ENCODE measurements at places on chromosomes 11 and 22. TPM values are rescaled to one million over a fixed set of nuclear protein-coding genes. Genes with fewer than 3 reads are reported as not detected.
A peak's percentile ranks its signal among the peaks of the same experiment; 100 is the strongest.

RCE1 gene
- total RNA-seq, result 18.8 TPM

XKR3 gene
- total RNA-seq, result not detected

MB gene
- total RNA-seq, result not detected

DKK3 gene
- 25.9 TPM for total RNA-seq

GRCh38 chr11:104275992-104276391, 112.0 kb upstream of the PDGFD start:
- DNase-seq, result no peak

DNA sequence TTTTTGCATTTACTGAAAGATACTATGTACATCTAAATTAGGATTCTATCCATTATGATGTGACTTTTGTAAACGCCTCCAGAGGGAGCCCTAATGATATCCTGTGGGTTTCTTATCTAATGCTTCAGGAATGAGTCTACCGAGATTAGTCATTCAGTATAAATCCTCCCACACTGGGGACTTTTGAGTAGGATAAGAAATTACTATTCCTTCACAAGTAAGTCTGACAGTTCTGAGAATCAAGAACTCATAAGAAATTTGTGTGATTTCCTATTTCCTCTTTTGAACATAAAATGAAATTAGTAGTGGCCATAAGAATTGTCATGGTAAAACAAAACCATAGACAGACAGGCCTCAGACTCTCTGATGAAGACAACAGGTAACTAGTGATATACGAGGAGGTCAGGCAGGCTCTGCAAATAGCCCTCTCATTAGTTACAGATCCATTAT, 10.0 kb upstream of the OR5M1 start:
- DNase-seq, result no peak

GRCh38 chr11:81337756-81338155, 1395.9 kb downstream of the FAM181B start:
- no peak for DNase-seq

- no peak for DNase-seq
These were observed at the start of gene MB for GRCh38 chr22:35617137-35617755. TSS of gene MB (minus strand) at chr22:35617329. CDS start at chr22:35617257, 72 bp downstream.

DNA sequence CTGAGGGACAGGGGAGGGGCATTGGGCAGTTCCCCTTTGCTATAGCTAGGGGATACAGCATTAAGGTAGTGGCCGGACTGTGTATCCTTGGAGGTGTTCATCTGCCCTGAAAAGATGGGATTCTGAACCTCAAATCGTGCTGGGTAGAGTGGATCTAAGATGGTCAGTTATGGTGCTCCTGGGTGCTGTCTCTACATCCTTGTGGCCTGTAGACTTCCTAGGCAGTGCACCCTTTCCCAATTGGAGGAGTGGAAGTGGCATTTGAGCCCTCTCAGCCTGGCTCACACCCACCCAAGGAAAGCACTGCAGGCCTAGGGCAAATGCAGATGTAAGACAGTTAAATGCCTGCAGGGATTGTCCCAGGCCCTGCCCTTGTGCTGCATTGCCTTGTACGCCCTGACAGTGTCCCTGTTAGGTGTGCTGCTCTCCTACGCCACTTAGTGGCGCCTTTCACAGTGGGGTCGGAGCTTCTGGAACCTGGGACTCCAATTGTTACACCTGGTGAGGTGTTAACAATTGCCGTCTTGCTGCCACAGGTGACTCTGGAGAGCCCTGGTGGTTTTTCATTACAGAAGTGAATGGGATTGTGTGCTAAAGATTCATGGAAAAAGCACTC, 35.0 kb downstream of the PPFIBP2 start:
- DNase-seq, result no peak

GRCh38 chr11:10669258-10670033, 24.1 kb downstream of the IRAG1 start:
- DNase-seq, result no peak

- DNase-seq, result no peak
These were observed 48.7 kb upstream of the SYT13 start for GRCh38 chr11:45334836-45335235.

DNA sequence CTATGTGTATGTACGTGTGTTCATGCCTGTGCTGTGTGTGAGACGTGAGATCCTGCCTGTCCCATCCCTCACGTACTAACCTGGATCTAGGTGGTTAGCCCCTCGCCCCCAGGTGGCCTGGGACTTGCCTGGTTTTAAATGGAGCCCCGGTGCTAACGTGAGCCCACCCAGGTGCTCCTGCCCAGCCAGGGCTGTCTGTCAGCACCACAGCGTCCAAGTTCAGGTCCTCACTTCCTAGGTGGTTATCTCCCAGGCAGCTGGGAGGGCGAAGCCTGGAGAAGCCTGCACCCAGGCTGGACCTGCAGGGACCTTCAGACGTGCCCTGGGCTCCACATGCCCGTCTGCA, 86.0 kb downstream of the KCNQ1 start:
- DNase-seq, result no peak

DNA sequence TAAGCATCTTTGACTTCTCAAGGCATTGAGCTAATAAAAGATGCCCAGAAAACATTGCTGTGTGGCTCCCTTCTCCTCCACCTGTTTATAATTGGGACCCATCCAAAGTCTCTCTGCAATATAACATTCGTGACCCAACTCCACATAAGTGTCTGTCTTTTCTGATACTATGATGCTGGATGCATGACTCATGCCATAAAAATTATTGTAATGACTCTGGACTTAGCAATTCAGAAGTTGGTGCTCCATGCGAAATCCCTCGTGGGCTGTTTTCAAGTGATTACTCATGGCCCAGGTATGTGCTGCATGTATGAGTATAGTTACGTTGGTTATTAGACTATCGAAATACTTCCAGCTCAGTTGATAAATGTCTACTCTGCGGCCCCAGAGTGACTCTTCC, 11.7 kb downstream of the FJX1 start:
- DNase-seq, result peak; percentile 28

GRCh38 chr11:119207415-119207960, 1.3 kb downstream of the CBL start:
- no peak for DNase-seq

DNA sequence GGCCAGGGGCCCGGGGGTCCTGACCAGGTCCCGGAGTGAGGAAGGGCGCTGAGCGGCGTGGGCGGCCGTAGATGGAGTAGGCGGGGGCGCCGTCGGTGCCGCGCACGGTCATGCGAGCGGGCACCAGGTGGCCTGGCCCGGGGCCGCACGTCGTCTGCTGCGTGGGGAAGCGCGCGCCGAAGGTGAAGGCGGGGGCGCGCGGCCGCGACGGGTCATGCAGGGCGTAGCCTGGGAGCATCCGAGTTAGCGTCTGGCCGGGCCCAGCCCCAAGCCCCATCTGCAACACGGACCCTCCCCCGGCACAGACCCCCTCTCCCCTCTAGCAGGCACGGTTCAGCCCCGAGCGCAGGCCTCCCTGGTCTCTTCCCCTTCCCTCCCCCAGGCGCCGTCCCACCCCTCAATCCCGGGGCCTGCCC, 1.7 kb upstream of the TYMP start:
- no peak for DNase-seq

GRCh38 chr11:8209208-8209807, 40.5 kb upstream of the RIC3 start:
- DNase-seq, result peak; percentile 59

DNA sequence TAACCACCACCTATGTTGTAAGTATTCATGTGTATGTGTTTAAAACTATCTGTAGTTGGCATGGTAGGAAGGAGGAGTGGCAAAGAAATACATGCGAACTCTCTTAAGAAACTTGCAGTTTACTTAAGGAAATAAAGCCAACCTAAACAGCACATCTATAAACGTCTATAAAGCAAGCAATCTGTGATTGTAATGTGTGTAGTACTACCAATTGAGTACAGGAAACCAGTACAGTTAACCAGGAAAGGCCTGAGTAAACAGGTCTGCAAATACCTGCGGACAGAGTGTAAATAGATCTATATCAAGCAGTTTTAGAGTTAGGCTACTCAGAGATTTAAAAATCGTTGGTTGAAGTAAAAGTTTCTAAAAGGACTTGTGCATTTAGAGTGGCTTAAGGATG, 59.5 kb upstream of the AMOTL1 start:
- DNase-seq, result no peak

Data from body of pancreas (tissue), 4 donors.